Heart right ventricle (tissue), 16 donors: ENCODE measurements at places on chromosomes 6 and 20. TPM values are rescaled to one million over a fixed set of nuclear protein-coding genes. Genes with fewer than 3 reads are reported as not detected.

Gene NKX2-2
- total RNA-seq: not detected

Gene TBXT
- total RNA-seq: not detected

Gene RPP40
- 3.7 TPM for total RNA-seq

Gene OR2H1
- not detected for total RNA-seq

Gene PDYN
- not detected for total RNA-seq

Gene CGA
- 0.85 TPM for total RNA-seq

Gene ISM1
- total RNA-seq: 0.99 TPM

Gene TPX2
- 0.88 TPM for total RNA-seq

Gene GATA5
- total RNA-seq: 0.86 TPM

Gene NDUFAF4
- 111 TPM for total RNA-seq

Gene SASH1
- total RNA-seq: 20.1 TPM

Gene AP5S1
- 17.1 TPM for total RNA-seq

Gene CDH26
- total RNA-seq: 0.91 TPM

Gene FBXO30
- total RNA-seq: 17.2 TPM

Gene C20orf144
- total RNA-seq: not detected

Gene SDCBP2
- total RNA-seq: 4.3 TPM

Gene DYNLT2
- 1.1 TPM for total RNA-seq

Gene C2
- total RNA-seq: 6.5 TPM

Gene NELFE
- total RNA-seq: 44.3 TPM

Gene GSTA2
- total RNA-seq: not detected

Gene POFUT1
- total RNA-seq: 27.3 TPM
